ENCODE measurements at places on chromosomes 4 and X.

- no peak for DNase-seq
Measured at GRCh38 chr4:47071901-47072341, 40.6 kb downstream of the GABRB1 start.

- no peak for DNase-seq
Measured at GRCh38 chr4:108878806-108879205, 116.0 kb upstream of the ETNPPL start.

- no peak for DNase-seq
Measured at GRCh38 chr4:142467088-142467487, 379.0 kb downstream of the INPP4B start.

DNA sequence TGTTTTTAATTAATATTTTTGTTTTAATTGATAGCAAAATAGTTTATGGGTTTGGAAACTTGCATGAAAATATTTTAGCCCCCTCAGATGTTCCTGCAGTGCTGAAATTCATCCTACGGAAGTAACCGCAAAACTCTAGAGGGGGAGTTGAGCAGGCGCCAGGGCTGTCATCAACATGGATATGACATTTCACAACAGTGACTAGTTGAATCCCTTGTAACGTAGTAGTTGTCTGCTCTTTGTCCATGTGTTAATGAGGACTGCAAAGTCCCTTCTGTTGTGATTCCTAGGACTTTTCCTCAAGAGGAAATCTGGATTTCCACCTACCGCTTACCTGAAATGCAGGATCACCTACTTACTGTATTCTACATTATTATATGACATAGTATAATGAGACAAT is 40.4 kb downstream of the MAP7D3 start:
- DNase-seq = no peak

GRCh38 chr4:140052050-140052449 is 101.9 kb downstream of the MAML3 start:
- no peak for DNase-seq
